ENCODE measurements at places on chromosomes 3 and 15.

DNA sequence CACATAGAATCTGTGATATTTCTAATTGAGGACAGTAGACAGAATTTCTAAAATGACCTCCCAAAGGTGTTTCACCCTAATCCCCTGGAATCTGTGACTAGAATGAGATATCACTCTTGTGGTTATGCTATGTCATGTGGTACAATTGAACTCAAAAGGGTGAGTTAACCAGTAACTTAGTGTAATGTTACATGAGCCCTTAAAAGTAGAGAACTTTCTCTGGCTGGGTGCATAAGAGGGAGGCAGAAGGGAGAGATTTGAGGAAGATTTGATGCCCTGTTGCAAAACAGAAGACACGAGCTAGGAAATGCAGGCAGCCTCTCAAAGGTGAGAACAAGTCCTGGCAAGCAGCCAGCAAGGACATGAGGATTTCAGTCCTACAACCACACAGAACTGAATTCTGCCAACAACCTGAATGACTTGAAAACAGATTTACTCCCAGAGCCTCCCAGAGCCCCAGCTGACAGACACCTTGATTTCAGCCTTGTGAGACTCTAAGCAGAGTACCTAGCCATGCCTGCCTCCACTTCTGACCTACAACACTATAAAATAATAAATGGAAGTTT, 160.3 kb downstream of the MTHFS start:
- DNase-seq, result no peak

DNA sequence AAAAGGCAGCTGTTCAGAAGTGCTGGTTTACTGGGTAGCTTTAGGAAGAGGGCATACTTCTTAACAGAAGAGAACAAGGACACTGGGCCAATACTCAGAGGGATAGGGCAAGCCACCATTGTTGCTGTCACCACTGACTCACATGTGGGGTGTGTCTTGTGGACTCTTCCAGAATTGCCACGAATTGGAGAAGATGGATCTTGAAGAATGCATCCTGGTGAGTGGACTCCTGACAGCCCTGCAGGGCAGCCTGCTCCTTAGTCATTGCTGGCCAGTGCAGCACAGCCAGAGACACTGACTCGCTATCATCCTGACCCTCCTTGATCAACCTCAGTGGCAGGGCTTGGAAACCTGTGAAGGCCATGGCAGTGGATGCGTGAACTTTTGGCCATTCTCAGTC, 62.3 kb downstream of the UBP1 start:
- DNase-seq, result no peak

GRCh38 chr3:56894881-56895431, 93.2 kb upstream of the ARHGEF3 start:
- no peak for DNase-seq

DNA sequence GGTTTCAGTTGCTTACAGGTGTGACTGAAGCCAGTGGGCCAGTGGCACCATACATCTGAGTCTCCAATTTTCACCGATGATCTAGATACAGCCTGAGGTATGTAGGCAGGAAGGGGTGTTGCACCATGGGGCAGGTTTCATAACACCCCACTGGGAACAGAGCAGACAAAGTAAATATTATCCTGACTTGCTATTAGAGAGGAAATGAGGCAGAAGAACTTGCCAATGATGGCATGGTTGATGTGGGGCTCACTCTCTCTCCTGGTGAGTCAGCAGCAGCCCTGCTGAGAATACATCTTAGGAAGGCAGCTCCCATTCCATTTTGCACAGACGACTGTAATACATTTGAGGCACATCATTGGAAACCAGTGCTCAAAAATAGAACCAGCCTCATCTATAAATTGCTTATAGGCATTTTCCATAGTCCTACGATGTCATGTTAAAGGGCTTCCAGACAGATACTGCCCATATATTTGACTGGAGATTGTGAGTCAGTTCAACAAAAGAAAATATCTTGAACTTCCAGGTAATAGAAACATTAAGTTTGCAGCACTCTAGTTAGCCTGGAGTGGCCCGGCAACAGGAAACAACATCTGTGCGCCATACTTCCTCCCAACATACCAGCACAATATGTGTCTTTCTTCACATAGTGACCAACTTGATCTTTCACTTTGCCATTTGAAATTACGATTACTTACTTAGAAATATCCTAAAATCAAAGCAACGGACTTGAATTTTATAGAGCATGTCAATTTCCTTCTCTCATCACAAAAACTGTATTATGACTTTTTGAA, 175.5 kb downstream of the NECTIN3 start:
- no peak for DNase-seq

DNA sequence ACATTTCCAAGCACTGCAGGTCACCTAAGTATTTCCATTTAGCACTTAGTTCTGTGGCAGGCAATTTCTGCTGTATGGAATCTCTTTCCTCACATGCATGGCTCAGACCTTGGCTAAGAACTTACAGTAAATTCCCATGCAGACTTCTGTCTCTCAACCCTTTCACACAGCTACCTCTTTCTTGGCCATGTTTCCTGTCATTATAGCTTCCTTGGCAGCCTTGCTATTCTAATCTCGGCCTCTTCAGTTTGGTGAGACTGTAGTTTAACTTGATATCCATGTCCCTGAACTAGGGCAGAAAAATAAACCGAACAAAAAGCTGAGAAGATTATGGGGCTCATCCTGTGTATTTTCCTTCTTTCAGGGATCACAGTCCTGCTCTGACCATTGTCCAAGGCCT, 96.0 kb downstream of the SPATA16 start:
- no peak for DNase-seq

- no peak for DNase-seq
Observed at GRCh38 chr15:25797035-25797434, 66.1 kb downstream of the ATP10A start.

- no peak for DNase-seq
Observed at GRCh38 chr3:150223558-150223957, 184.5 kb upstream of the TSC22D2 start.

DNA sequence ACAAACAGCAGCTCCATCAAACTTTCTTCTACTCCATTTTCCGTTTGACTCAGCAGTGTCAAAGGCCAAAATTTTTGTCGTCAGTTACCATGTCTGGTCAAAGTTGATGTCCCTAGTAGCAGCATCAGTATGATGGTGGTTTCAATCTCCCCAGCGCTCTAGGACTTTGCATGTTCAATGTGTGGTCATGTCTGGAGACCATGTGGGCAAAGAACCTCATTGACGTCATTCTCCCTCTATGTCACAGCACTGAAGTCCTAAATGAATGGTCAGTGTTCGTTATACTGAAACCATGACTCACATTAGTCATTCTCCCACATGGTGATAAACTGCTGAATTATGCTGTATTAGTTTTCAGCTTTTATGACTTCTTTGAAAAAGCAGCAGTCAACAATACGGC, 23.2 kb downstream of the SHC4 start:
- DNase-seq, result no peak

- no peak for DNase-seq
Observed at GRCh38 chr3:87674397-87675161, 384.2 kb downstream of the CGGBP1 start.

- DNase-seq, result no peak
Observed at GRCh38 chr3:127670761-127671522, 1.8 kb upstream of the ABTB1 start.

GRCh38 chr3:105584003-105584790, 217.5 kb downstream of the ALCAM start:
- no peak for DNase-seq

DNA sequence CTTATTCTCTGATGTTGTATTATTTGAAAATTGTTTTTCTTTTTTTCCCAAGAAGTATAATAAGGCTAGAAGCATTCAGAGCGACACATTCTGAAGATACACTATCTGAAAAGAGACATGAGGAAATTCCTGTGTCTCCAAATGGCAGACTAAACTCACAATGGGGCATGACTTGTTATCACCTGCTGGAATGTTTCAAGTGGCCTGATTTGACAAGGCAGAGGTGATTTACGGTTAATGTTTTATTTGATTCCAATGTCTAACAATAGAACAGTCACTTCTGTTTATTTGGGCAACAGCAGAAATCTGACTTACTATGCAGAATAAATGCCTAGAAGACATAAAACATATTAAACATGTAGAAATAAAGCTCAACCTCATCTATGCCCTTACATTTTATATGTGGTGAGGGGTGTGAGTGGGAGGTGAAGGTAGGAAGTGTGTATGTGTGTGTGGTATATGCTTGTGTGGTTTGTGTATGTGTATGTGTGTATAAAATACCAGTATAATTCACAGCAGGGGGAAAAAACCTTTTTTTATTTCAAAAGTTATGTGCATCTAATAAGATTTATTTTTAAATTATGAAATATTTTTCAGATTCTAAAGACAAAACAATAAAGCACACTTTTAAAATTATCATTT, 1051.7 kb downstream of the ROBO2 start:
- DNase-seq, result no peak

GRCh38 chr3:175258763-175259162, 399.6 kb downstream of the NAALADL2 start:
- DNase-seq, result no peak

GRCh38 chr3:136055491-136055890, 90.0 kb downstream of the PPP2R3A start:
- no peak for DNase-seq

GRCh38 chr15:83108266-83109219, 1.1 kb downstream of the TM6SF1 start:
- no peak for DNase-seq
